NCI-H187 treated with DMSO at 0.1 percent for 48 hours (cell line): ENCODE measurements at places on chromosomes 2 and 18.
A peak's percentile ranks its signal among the peaks of the same experiment; 100 is the strongest.

DNA sequence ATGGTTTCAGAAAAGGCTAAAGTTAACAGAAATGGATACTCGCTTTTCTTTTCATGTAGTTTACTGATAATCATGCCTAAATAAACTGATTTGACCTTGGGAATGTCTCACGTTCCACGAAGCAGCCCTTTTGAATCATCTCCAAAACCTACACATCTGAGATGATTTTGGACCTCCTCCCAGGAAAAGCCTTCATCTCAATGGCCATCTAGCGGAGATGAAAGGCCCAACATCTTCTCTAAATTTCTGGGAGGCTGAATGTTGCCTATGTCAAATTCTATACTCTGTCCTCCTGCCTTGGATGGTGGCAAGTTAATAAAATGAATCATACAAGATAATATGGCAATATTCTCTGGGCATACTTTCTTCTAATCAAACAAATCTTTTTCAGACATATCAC, 448.5 kb downstream of the ZEB2 start:
- DNase-seq, result no peak

DNA sequence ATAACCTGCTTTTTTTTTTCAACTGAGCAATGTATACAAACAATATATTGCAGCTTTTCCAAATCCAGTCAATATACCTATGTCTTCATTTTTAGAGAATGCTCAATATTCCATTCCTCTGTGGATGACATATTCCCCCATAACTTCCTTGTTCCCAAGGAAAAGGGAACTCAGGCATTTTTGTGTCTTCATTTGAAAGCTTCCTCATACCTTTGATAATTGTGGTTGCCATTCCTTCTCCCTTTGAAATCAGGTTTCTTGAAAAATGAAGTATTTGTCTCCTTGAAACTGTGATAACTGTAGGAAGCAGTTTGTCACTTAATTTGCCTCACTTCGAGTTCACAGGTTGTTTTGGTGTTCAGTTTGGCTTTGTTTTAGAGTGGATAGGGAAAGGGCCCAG, 13.5 kb downstream of the ELAC1 start:
- DNase-seq, result no peak

GRCh38 chr2:39738936-39739335, 40.1 kb downstream of the THUMPD2 start:
- no peak for DNase-seq

- DNase-seq, result no peak
These were observed 19.4 kb upstream of the NCL start for GRCh38 chr2:231483398-231484329.

DNA sequence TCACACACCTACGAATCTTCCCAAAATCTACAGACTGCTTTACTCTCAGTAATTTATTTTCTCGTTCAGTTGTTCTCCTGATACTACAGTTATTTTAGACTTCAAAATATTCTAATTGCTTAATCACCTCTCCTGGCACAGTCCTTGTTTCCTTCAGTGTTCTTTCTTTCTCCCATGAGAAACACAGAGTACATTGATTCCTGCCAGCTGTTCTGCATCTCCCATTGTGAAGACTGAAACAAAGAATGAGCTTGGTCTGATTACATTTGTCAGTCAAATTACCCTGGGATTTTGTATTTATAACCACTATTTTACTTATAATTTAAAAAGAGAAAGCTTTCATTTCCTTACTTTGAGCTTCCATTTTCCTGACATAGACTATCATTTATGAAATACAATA, 63.9 kb upstream of the TANK start:
- DNase-seq, result no peak

- no peak for DNase-seq
These were observed 302.1 kb downstream of the ARHGAP15 start for GRCh38 chr2:143431316-143431715.

GRCh38 chr18:72752220-72752619, 115.6 kb downstream of the NETO1 start:
- DNase-seq, result no peak

GRCh38 chr2:46471697-46472096, 7.7 kb upstream of the TMEM247 start:
- DNase-seq, result no peak

GRCh38 chr18:46787674-46788073, 30.8 kb upstream of the ST8SIA5 start:
- DNase-seq, result no peak

GRCh38 chr2:16177671-16178180, 237.4 kb downstream of the MYCN start:
- no peak for DNase-seq

GRCh38 chr2:165634855-165635254, 159.2 kb downstream of the GALNT3 start:
- DNase-seq, result peak; percentile 60

DNA sequence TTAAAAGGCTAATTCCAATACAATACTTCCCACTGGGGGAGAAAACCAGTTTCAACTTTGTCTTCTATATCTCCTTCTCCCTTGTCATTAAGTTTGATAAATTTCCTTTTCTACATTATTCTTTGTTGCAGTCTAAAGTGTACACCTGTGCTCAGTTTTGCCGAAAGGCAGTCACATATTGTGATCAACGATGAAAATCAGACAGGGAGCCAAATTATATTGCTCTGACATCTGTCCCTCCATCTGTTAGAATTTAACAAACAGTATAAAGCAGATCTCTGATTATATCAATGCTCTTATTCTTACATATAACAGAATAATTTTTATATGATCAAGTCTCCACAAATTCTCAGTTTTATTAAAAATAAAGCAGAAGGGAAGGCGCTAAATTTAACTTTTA, 496.7 kb downstream of the NRXN1 start:
- no peak for DNase-seq

DNA sequence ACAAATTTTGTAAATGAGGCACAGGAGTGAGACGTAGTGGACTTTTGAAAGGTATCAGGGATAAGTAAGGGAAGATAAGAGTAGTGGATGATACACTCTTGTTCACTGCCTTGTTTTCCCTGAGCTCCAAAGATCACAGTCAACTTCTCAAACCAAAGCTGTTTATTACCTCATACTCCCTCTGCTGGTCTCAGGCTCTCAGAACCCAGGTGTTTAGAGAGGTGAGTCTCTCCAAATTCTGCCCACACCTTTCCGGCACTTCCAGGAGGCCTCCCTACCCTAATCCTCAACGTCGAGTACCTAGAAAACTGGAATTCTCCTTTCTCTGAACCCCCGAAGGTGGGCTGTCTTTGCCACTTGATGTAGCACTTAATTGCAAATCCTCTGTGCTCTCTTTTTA, 621.1 kb downstream of the BCL11A start:
- DNase-seq, result no peak

GRCh38 chr2:171482308-171482707, 40.0 kb upstream of the CYBRD1 start:
- no peak for DNase-seq

- DNase-seq, result no peak
These were observed 146.3 kb downstream of the WDSUB1 start for GRCh38 chr2:159140070-159140769.

DNA sequence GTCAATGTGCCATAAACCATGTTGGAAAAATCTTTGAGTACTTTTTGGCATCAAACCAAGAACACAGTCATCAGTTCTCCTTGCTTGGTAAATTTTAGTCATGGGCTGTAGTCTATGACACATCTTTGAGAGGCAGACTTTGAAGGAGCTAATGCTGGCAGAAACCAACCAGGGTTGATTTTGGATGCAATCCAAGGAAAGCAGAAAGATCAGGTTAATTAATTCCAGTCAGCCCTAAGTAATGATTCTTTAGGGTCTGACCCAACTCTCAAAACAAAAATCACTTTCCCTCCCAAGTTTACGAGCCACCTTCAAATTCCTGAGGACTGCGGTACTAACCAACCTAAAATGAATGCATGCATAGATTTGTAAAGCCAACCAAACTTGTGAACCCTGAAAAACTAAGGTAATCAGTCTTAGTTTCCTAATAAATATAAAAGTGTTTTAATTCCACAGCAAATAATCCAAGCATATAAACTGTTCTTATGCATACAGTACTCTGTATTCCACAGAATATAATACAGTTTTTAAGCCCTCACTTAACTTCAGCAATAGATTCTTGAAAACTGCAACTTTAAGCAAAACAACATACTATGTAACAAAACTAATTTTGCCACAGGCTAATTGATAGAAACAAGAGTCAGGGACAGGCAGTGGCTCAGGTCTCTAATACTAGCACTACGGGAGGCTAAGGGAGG, 22.0 kb downstream of the AP1S3 start:
- no peak for DNase-seq

DNA sequence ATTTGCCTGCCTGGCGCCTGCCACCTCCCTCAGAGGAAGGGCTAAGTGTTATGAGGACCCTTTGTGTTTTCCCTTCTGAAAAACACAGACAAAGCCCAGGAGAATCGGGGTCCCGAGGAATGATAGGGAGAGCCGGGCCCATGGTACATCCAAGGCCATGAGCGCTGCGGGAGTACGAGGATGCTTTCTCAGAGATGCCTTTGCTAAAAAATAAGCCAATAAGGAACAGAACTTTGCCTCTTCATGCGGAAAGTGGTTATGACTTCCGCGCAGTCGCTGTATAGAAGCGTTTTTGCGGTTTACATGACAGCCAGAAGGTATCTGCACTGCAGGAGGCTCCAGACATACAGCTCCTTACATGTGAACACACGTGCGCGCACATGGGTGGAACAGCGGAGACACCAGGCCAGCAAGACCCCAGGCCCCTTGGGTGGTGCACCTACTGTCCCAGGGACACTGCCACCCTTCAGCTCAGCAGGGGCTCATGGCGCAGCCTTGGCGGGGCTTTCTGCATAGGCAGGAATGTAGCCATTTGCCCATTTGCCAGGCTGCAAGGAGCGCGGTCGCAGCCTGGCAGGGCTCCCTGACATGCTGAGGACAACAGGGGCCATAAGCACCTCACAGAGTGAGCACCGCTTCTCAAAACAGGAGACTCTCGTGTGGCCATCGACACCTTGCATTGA, 252.4 kb upstream of the SALL3 start:
- no peak for DNase-seq

DNA sequence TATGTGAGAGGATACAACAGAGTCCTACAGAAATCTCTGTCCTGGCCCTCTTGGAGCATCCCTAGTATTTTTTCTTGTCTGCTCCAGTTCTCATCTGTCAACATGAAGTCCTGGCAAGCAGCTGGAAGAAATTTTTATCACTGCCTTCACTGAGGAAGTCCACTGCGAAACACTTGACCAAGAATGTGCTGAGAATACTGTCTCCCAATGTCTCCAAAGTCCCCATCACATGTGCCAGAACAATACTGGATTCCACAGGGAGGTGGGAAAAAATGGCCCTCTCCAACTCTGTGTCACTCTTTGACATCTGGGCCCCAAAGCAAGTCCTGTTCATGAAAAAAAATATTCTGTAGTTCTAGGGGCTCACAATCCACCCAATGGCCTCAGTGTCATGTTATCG, 32.8 kb upstream of the PGAP1 start:
- DNase-seq, result no peak

GRCh38 chr2:146981921-146982320, 862.9 kb upstream of the ACVR2A start:
- DNase-seq, result no peak

- peak; percentile 16 for DNase-seq
These were observed 21.3 kb downstream of the NOL10 start for GRCh38 chr2:10668402-10669012.

GRCh38 chr2:226446406-226447001, 353.1 kb downstream of the IRS1 start:
- no peak for DNase-seq

GRCh38 chr18:57154191-57154830, 7.4 kb downstream of the BOD1L2 start:
- DNase-seq, result no peak

DNA sequence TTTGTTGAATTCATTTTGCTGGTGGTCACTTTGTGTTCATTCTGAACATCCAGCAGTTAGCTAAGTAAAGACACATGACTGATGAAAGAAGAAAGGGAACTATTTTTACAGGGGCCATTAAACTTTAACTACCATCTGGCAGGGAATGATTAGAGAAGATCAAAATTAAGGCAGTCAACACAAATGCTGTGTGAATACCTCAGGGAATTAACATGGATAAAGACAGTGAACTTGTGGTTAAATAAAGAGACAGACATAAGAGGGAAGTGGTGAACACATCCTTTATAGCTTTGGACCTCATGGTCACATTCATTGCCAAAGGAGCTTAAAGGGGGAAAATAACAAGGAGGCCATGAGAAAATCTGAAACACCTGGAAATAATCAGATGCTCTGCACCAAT, 52.6 kb upstream of the ATP5MC3 start:
- DNase-seq, result no peak

DNA sequence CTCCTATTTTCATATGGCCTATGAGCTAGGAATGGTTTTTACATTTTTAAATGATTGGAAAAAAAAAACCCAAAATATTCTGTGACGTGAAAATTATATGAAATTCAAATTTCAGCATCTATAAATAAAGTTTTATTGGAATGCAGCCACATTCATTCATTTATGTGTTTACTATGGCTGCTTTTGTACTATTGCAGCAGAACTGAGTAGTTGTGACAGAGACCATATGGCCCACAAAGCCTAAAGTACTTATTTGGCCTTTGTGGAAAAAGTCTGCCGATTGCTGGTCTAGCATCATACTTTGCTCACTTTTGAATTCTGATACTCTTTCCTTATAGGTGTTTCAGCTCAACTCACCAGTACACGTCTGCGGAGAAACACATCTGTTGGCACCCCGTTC, 39.0 kb downstream of the MYO3B start:
- no peak for DNase-seq

GRCh38 chr18:41378598-41378997, 576.4 kb upstream of the PIK3C3 start:
- DNase-seq, result no peak

DNA sequence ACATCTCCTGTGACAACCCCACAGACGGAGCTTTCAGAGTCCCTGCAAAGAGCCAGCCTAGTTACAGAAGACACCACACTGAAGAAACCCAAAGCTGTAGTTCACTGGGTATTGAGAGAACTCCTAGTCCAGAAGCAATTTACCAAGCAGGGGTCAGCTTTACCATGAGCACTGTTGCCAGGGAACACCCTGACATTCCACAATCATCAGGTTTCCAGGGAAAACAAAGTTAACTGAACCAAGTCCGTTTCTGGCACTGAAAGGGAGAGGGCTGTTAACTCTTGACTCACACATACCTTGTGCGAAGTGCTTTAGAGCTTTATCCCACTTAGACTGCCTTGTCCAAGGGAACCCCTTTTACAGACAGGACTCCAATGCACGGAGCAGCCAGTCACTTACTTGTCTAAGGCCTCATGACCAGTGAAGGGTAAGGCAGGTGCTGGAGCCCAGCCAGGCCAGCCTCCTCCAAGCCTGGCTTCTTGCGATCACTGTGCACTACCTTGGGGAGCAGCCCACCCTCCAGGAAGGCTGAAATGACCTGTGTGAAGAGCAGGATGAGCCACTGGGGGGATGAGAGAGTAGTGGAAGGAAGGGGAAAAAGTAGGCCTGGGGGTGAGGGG, 53.9 kb downstream of the REEP1 start:
- no peak for DNase-seq

GRCh38 chr2:160647967-160648685, 154.5 kb upstream of the RBMS1 start:
- DNase-seq, result no peak

- no peak for DNase-seq
These were observed 108.2 kb downstream of the CD226 start for GRCh38 chr18:69839497-69839896.

- DNase-seq, result no peak
These were observed 269.3 kb downstream of the GLI2 start for GRCh38 chr2:121004950-121005349.

GRCh38 chr2:172437419-172438341, 10.3 kb downstream of the ITGA6 start:
- DNase-seq, result no peak

GRCh38 chr18:12769644-12770440, 67.0 kb downstream of the PSMG2 start:
- DNase-seq, result no peak
